ENCODE measurements at places on chromosomes 1 and 21.

DNA sequence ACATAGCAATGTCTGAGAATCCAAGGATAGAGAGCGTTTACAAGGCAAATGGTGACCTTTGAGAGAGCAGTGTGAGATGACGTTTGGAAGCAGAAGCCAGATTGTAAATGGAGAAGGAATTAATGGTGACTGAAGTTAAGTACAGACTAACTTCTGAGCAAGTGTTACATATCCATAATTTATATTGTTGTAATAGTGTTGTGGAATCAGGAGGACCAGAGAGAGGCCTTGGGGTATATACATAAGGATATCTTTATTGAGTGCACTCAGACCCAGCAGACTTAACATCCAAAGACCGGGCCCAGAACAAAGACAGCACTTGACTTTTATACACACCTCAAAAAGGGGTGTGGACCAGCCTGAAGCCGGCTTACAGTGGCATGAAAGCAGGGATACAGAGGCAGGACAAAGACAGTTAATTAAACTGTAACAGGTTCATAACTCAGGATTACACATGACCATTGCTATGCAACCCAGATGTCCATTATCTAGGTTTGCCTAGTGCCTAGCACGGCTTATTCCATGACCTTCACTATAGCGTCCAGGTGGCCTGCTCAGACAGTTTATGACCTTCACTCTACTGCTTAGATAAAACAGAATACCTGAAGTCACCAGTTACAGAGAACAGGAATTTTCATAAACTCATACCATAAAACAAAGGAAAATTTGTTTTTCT, 2.7 kb upstream of the MGST3 start:
- no peak for DNase-seq

DNA sequence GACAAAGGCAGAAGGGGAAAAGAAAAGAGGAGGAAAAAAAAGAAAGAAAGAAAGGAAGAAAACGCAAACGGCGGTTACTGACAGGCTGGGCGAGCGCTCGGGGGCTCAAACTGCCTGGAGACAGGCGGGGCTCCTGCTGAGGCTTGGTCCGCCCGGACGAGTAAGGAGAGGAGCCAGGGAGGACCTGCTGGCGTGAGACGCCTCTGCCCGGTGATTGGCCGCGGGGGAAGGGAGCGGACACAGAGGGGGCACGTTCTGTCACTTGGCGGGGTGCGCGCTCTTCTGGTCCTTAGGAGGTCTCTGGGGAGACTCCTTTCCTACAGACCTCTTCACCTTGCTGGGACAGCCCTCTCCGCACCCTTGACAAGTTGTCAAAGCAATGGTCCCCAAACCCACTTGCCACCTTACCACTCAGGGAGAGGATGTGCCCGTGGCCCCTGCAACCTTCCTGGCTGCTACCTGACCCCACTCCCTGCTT, 791 bp upstream of the PIK3R3 start:
- DNase-seq, result no peak

- DNase-seq, result no peak
Observed at GRCh38 chr1:4851385-4852065, 197.1 kb downstream of the AJAP1 start.

DNA sequence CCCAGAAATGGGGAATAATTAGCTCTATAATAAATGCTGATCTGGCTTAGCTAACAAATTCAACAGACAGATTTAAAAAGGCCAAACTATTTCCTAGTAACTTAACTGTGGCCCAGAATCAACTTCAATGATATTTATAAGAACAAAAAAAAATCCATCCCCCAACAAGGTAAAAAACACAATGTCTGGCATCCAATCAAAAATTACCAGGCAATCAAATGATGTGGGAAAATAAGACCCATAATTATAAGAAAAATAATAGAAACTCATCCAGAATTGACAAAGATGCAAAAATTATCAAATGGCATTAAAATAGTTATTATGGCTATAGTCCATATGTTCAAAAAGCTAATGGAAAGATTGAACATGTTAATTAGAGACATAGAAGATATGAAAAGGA, 42.4 kb upstream of the CDC14A start:
- no peak for DNase-seq

- no peak for DNase-seq
Observed at GRCh38 chr1:109775398-109775797, 11.7 kb upstream of the EPS8L3 start.

DNA sequence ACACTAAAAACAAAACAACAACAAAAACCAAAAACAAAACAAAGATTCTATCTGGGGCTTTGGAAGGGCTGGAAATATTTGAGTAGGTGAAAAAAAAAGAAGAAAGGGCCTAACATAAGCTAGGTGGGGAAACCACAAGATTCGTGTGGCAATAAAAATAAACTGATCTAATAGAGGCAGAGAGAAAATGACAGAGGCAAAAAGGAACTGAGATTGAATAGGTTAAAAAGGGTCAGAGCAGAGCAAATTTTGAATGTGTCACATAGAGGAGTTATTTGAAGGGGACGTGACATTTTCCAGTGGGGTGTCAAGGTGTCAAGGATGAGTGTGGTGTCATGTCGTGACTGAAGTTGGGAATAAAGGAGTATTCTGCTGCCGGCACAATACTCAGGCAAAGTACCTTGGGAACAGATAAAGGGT, 65.2 kb upstream of the RALGPS2 start:
- no peak for DNase-seq

GRCh38 chr1:206117151-206117948, at the start of gene AVPR1B:
Gene AVPR1B (minus strand): TSS chr1:206117388. CDS start chr1:206116890, 498 bp downstream.
- no peak for DNase-seq

DNA sequence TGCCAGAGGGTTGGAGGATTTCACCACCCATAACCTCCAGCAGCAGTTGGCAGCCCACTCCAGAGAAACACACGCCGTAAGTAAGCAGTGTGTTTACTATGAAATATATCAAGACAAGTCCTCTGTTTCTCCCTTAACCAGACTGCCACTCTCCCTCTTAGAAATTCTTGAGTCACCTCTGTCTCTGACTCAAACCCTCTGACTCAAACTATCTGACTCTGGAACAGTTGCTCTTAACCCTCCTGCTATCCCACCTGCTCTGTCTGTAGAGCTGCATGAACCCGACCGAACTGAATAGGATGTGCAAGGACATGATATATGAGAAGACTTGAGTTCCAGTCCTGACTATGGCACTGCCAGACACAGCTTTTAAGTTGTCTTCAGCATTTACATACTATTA, 14.1 kb downstream of the INPP5B start:
- DNase-seq, result no peak

DNA sequence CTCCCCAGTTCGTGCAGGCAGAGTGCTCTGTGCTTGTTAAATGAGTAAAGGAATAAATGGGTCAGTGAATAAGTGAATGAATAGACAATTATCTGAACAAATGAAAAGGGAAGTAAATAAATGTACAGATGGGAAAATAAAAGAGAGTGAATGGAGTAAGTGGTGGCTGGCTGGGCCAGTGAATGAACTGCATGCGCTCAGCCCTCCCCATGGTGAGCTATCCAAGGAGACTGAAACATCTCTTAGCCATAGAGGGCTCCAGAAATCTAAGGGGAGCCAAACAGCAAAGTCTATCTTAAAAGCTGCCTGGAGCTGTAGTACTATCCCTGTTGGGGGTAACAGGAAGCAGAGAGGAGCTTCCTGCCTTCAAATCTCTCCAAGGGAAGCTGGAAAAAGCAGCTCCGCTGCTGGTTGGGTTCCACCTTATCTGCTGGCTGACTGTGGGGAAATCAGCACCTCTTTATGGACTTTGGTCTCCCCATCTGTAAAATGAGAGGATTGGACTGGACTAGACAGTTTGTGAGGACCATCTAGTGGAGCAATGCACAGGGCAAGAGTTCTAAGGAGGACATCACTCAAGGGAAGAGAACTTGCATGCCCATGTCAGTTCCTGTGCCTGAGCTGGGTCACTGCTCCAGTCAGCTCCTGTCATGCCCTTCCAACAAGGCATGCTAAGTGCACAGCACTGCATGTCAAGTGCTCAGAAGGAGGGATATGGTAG, 77.9 kb downstream of the TRABD2B start:
- DNase-seq, result no peak

GRCh38 chr21:15671188-15671587, 58.6 kb upstream of the USP25 start:
- DNase-seq, result no peak

- no peak for DNase-seq
Observed at GRCh38 chr1:23555270-23555985, 3.9 kb downstream of the ID3 start.

- no peak for DNase-seq
Observed at GRCh38 chr21:38897532-38898421, 92.0 kb downstream of the ETS2 start.

GRCh38 chr1:29991025-29991424, 732.4 kb downstream of the MATN1 start:
- no peak for DNase-seq

- no peak for DNase-seq
Observed at GRCh38 chr1:74693473-74693872, 19.9 kb upstream of the ERICH3 start.

DNA sequence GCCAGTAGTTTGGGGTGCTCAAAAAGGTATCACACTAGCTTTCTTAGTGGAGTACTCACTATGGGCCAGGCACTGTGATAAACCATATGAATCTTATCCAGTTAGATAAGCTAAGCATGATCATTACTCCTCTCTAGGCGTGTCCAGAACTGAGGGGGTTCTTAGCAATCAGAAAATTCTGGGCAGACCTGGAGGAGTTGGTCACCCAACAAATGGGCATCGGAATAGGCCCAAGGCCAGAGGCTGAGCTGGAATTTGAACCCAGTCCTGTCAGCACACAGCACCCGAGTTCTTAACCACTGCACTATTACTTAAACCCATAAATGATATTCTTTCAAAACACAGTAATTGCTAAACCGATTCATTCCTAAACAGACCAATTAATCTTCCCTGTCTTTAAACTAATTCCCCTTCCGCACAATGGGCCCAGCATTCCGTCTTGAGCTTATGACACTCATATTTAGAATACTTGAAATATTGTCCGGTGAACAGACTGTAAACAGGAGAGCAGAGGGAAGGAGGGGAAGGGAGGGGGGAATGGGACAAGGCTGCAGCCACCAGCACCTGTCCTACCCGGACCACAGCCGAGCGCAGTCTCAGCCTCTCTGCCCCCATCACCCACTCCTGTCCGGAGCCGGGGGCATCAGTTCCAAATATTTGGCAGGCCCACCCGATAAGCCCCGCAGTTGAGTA, 113.0 kb upstream of the GADD45A start:
- DNase-seq, result no peak

DNA sequence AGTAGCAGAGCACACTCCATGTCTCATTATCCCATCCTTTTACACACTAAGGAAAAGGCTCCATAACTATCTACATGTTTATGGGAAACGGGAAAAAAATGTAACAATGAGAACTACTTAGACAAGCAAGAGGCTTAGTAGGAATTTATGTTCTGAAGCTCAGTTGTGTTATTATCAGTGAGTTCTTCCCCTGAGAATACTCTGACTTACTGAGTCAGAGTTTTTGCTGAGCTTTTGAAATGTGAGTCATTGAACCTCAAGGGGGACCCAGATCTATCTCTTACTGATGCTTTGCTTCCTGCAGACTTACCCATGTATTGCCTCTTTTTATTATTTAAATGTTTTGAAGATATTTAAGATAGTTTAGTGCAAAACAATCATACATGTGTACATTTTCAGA, 20.1 kb downstream of the CFHR5 start:
- DNase-seq, result no peak
